ENCODE measurements at places on chromosomes 1 and 21. TPM values are rescaled to one million over a fixed set of nuclear protein-coding genes. Genes with fewer than 3 reads are reported as not detected.

Gene PHTF1
- total RNA-seq: 36.4 TPM

Gene PRKAA2
- 1.3 TPM for total RNA-seq

Gene PTPN7
- total RNA-seq: not detected

Gene OR6N2
- total RNA-seq: not detected

Gene PTGFR
- total RNA-seq: 7.7 TPM

Gene TCHH
- total RNA-seq: under 0.01 TPM

Gene RPL22
- total RNA-seq: 97.6 TPM

Gene OR2T33
- total RNA-seq: not detected

Gene ZBTB8A
- total RNA-seq: 5.6 TPM

Gene PAQR7
- total RNA-seq: 16.0 TPM

Gene CFHR3
- total RNA-seq: not detected

Gene FAM167B
- 5.2 TPM for total RNA-seq

Gene NADK
- total RNA-seq: 44.0 TPM

Gene C1orf87
- not detected for total RNA-seq

Gene C4BPA
- not detected for total RNA-seq

Gene TNFAIP8L2
- total RNA-seq: not detected

Gene CAPN2
- total RNA-seq: 408 TPM

Gene SPATA45
- total RNA-seq: 0.43 TPM

Gene RXRG
- total RNA-seq: not detected

Gene PCBP3
- total RNA-seq: 1.3 TPM

Gene LORICRIN
- not detected for total RNA-seq

Gene GPR153
- total RNA-seq: 5.2 TPM

Gene HTR6
- total RNA-seq: not detected

Gene KCNA2
- total RNA-seq: under 0.01 TPM

Gene DCDC2B
- not detected for total RNA-seq
